ENCODE measurements at places on chromosomes 7 and 10.
A peak's percentile ranks its signal among the peaks of the same experiment; 100 is the strongest.

GRCh38 chr7:19090526-19090925, 26.9 kb downstream of the TWIST1 start:
- no peaks in the 10 kb centered on the region for H3K27me3 ChIP-seq
- H3K27ac ChIP-seq = no peak overlapping the region
- no peak for DNase-seq
- H3K4me3 ChIP-seq = no peak overlapping the region
- no peaks in the 10 kb centered on the region for H3K36me3 ChIP-seq

DNA sequence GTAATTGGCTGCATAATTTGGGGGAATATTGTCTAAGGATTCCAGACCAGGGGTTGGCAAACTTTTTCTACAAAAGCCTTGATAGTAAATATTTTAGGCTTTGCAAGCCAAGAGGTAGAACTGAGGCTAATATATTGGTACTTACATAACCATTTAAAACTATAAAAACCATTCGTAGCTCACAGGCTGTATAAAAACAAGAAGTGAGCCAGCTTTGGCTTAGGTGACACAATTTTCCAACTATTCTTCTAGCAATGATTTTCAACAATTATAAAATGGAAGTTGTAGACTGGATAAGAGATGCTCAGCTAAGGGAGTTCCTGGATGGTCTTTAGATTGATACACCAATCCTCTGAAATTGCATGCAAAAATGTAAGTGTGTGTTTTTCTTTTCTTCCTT, 1.4 kb downstream of the GPR141 start:
- DNase-seq = no peak
- H3K27me3 ChIP-seq = peaks cover 26% of the 10 kb centered on the region
- H3K4me1 ChIP-seq = peaks cover 7% of the 10 kb centered on the region
- no peaks in the 10 kb centered on the region for H3K36me3 ChIP-seq
- H3K27ac ChIP-seq = no peak overlapping the region
- no peak overlapping the region for H3K4me3 ChIP-seq

GRCh38 chr7:47901542-47901941, 46.7 kb downstream of the PKD1L1 start:
- H3K4me3 ChIP-seq = no peak overlapping the region
- no peak overlapping the region for H3K27ac ChIP-seq
- H3K27me3 ChIP-seq = peaks cover 3% of the 10 kb centered on the region
- no peak for DNase-seq
- no peaks in the 10 kb centered on the region for H3K4me1 ChIP-seq
- no peaks in the 10 kb centered on the region for H3K36me3 ChIP-seq

DNA sequence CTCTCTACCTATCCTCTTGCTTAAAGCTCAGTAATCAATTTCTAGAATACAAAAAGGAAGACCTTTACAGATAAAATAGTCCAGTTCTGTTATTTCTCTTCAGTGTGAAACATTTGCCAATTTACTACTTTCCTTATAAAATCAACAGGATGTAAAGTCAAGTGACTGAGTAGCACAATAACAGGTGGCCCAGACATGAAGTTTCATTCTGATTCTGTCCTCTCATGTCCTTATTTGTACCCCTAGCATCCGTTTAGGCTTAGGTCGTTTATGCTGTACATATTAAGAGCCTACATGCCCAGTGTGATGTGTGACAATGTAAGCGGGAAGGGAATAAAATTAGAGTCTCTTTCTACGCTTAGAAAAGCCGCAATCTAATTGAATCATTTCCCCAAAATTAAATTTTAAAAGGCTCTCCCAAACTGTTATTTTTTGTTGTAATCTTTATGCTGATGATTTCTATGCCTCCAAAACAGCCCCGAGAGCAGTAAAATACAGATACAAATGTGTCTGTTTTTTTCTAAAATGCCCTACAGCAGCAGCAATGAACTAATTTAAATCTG, 29.1 kb downstream of the EPC1 start:
- H3K36me3 ChIP-seq = peaks cover 31% of the 10 kb centered on the region
- no peak overlapping the region for H3K27ac ChIP-seq
- no peak overlapping the region for H3K4me3 ChIP-seq
- H3K27me3 ChIP-seq = no peaks in the 10 kb centered on the region
- H3K4me1 ChIP-seq = peaks cover 38% of the 10 kb centered on the region

DNA sequence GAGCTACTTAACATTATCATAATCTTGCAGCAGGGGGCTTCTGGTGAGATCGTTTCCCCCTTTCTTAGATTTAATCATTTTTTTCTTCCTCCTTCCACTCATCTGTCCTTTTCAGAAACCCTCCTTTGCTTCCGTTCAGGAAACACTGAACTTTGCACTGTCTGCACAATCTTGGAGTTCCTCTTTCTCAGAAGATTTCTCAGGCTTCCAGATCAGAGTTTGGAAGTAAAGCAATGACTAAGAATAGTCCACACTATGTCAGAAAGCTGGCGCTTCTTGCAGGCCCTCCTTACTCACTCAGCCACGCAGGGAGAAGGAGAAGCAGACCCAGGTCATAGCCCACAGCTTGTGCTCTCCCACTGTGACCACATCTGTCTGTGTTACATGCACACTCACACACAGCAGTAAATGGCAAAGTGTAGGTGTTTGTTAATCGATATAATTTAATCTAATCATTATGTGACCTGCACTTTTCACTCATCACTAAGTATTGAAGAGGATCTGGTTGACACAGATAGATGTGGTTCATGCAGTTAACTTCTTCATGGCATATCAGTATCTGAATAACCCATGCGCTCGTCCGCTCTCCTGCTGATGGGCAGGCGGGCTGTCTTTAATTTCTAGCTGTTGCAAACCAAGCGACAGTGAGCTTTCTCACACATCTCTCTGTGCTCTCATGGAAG, 30.2 kb downstream of the ALOX5 start:
- no peak overlapping the region for H3K4me3 ChIP-seq
- no peak overlapping the region for H3K27ac ChIP-seq
- H3K4me1 ChIP-seq = peaks cover 7% of the 10 kb centered on the region
- DNase-seq = no peak
- H3K36me3 ChIP-seq = peaks cover 2% of the 10 kb centered on the region
- H3K27me3 ChIP-seq = peaks cover 32% of the 10 kb centered on the region

DNA sequence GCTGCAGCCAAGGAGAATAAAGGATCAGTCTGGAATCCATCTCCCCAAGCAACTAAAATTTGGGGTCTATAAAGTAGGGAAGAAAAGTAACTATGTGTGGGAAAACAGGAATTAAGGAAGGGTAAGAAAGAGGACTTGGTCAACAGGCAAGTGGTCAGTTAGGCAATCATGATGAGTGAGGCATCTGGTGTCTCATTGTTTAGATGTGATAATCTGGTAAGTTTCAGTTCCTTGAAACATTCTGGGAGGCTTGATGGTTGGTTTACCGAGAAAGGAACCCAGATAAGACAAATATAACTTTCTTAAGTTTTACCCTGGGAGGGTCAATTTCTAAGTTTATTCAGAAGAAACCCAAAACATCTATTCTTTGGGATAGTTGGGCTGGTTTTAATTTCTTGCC, 22.3 kb downstream of the HYAL4 start:
- H3K4me1 ChIP-seq = no peaks in the 10 kb centered on the region
- H3K36me3 ChIP-seq = no peaks in the 10 kb centered on the region
- H3K4me3 ChIP-seq = no peak overlapping the region
- no peak overlapping the region for H3K27ac ChIP-seq

DNA sequence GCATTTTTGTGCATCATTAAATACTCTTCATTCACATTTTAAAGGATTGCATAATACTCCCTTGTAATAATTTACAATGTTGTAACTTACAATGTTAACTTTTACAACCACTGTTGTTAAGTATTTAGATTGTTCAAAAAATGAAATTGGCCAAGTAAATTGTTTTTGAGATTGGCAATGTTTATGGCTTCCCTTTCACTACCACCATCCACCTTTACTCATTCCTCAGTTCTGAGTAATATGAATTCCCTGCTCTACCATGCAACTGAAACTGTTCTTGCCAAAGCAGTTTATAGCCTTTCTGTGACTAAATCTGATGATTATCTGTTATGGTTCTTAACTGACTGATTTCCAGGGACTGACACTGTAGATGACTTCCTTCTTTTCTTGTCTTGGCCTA, 80.5 kb upstream of the TMEM106B start:
- H3K4me3 ChIP-seq = peak overlapping the region; percentile 9
- H3K4me1 ChIP-seq = peaks cover 12% of the 10 kb centered on the region
- no peaks in the 10 kb centered on the region for H3K27me3 ChIP-seq
- peaks cover 5% of the 10 kb centered on the region for H3K36me3 ChIP-seq
- peak overlapping the region; percentile 61 for H3K27ac ChIP-seq

DNA sequence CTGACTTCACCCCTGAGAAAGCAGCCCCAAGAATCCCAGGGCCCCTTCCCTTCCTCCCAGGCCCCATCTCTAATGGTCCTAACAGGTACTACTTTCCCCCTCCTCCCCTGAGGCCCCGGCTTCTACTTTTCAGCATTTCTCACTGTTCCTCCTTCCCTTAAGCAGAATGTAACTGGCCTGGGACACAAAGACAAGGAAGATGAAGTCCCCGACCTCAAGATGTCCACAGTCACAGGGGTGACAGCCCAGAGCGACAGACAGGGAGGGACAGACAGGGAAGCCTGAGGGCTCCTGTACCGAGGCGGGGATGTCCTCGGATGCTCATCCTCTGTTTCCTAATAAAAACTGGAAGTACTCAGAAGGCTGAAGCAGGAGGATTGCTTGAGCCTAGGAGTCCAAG, 11.6 kb downstream of the AOC1 start:
- DNase-seq = no peak
- no peak overlapping the region for H3K27ac ChIP-seq
- H3K27me3 ChIP-seq = peaks cover 15% of the 10 kb centered on the region
- no peak overlapping the region for H3K4me3 ChIP-seq
- no peaks in the 10 kb centered on the region for H3K36me3 ChIP-seq

- peaks cover 5% of the 10 kb centered on the region for H3K27me3 ChIP-seq
- no peak overlapping the region for H3K27ac ChIP-seq
- H3K36me3 ChIP-seq = peaks cover 5% of the 10 kb centered on the region
- H3K4me3 ChIP-seq = no peak overlapping the region
- DNase-seq = no peak
These were observed 2.6 kb upstream of the CAMK2G start for GRCh38 chr10:73876971-73877370.

DNA sequence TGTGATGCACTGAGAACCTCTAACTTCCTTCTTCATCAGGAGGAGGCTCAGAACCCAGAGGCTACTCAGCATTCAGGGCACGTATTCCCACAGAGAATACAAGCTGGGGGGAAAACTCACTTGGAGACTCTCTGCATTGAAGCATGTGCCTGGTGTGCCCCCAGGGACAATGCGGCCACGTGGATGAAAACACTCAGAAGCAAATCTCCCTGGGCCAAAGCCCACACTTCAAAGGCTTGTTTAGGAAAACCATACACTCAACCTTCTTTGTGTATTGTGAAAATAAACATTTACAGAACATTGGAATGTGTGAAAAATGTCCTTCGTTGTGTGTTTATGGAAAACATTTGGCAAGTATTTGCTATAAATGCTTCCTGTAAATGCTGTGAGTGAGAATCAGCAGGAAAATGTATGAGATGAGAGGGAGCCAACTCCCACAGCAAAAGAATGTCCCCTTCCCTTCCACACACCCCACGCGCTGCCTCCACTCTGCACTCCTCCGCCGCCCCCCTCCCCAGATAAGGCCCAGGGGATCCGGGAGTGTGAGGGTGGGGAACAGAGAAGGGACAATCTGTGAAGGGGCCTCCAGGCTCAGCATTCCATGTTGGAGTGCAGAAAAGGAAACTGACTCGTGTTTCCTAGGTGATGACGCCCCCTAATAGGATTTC, 339.5 kb downstream of the ELMO1 start:
- peaks cover 46% of the 10 kb centered on the region for H3K36me3 ChIP-seq
- H3K27me3 ChIP-seq = no peaks in the 10 kb centered on the region

DNA sequence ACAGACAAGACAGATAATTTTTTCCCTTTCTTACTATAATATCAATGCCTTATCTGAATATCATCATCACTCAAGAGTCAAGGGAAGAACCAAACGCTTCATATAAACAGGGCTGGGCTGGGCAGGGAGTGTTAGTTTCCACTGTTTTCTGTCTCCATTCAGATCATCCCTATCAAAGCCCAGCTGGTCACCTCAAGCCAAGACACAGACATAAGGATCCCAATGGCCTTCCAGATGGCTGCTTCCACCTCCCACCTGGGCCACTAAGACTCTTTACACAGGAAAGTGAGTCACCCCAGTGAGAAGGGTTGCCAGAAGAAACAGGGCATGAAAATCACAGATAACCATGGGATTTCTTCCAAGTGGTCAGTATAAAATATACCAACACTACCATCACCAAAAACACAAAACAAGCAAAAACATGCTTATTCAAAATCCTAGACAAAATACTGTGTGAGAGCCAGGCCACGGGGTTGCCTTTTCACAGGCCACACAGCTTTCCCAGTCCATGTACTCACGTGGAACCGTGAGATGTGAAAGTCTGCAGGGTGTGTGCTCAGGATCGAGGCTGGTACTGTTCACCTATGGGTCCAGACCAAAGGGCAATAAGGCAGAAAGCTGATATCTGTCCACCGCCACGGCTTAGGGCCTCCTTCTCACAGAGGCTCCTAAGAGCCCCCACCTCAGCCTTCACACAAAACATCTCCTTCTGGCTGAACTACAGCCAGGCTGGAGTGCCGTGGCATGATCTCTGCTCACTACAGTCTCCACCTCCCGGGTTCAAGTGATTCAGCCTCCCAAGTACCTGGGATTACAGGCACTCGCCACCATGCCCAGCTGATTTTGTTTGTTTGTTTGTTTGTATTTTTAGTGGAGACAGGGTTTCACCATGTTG, 5.7 kb downstream of the PRSS1 start:
- peaks cover 2% of the 10 kb centered on the region for H3K36me3 ChIP-seq
- peaks cover 7% of the 10 kb centered on the region for H3K27me3 ChIP-seq
- no peaks in the 10 kb centered on the region for H3K4me1 ChIP-seq
- no peak overlapping the region for H3K4me3 ChIP-seq
- H3K27ac ChIP-seq = no peak overlapping the region
- DNase-seq = no peak

DNA sequence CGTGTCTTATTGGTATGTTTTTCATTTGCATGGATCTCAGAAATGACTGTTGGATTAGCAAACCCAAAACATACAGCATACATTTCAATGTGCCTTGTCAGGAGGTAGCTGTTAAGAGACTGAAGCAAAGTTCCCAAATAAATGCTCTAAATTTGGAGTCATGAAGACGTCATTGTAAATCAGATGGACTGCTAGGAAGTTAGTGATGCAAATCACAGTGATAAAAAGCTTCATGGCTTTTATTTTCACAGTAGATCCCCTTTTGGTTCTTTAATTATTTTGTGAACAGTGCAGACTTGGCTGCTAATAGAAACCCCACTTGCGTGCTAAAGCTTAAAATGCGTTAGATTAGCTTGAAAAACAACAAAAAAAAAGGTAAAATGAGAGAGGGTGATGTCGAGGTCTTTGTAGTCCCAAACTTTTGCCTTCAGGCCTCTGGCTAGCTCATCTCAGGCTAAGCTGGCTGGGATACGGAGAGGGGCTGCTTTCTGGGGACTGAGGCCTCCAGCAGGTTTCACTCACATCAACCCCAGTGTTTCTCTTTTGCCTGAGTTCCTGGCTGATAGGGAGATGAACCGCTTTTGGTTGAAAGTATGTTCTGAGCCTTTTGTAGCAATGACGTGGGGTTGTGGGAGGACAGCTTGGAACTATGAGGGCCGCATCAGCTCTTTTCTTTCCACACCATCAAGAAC, 107.1 kb upstream of the CDCA7L start:
- no peaks in the 10 kb centered on the region for H3K36me3 ChIP-seq
- H3K4me3 ChIP-seq = no peak overlapping the region
- no peak overlapping the region for H3K27ac ChIP-seq
- DNase-seq = no peak

All from activated naive CD8-positive, alpha-beta T cell treated with anti-CD3 and anti-CD28 coated beads, Interleukin-2, amount 10 ng/mL, durations not matched to agents 7 days and 5 days (primary cell).